ENCODE measurements at places on chromosomes 12 and 14.
A peak's percentile ranks its signal among the peaks of the same experiment; 100 is the strongest.

GRCh38 chr12:122889761-122890520, 6.0 kb downstream of the VPS37B start:
- DNase-seq: no peak

GRCh38 chr12:121903202-121903601, 14.6 kb downstream of the PSMD9 start:
- no peak for DNase-seq

- peak; percentile 65 for DNase-seq
Observed at GRCh38 chr12:28937196-28937595, 211.9 kb upstream of the FAR2 start.

- no peak for DNase-seq
Observed at GRCh38 chr14:66038618-66039017, 447.6 kb upstream of the CCDC196 start.

- no peak for DNase-seq
Observed at GRCh38 chr12:4448943-4449850, 3.6 kb upstream of the FGF6 start.

GRCh38 chr12:102481705-102482425, 1.5 kb upstream of the IGF1 start:
- DNase-seq: no peak

DNA sequence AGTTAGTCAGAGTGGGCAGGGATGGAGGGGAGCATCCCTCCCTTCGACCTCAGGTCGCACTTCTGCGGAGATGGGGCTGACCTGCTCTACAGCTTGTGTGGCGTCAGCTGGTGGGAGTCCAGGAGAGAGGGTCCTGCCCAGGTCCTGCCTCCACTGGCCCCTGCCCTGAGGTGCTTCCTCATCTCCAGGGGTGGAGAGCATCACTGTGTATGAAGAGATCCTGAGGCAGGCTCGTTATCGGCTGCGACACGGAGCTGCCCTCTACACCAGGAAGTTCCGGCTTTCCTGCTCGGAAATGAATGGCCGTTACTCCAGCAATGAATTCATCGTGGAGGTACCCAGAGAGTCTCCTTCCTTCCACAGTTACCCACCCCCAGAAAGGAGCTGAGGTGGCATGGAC, 20.2 kb downstream of the CLSTN3 start:
- no peak for DNase-seq

GRCh38 chr12:6193853-6194815, 6.1 kb upstream of the CD9 start:
- DNase-seq: no peak

DNA sequence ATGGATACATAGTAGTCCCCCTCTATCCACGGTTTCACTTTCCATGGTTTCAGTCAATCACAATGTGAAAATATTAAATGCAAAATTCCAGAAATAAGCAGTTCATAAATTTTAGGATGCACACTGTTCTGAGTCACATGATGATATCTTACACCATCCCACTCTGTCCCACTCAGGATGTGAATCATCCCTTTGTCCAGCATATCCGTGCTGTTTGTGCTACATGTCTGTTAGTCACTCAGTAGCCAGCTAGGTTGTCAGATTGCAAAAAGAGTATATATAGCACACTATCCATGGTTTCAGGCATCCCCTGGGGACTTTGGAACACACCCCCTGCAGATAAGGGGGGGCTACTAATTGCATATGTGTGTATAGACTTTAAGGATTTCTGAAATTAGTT, 8.1 kb upstream of the NAA30 start:
- DNase-seq: peak; percentile 24

Measured in HS-27A (cell line).